Activated T-cell treated with anti-CD3 and anti-CD28 coated beads, Interleukin-2, amount 50 U/mL, for 24 hours (primary cell): ENCODE measurements at places on chromosomes 11 and 22.

- no peak for DNase-seq
These were observed 236.1 kb downstream of the MIAT start for GRCh38 chr22:26893173-26894110.

DNA sequence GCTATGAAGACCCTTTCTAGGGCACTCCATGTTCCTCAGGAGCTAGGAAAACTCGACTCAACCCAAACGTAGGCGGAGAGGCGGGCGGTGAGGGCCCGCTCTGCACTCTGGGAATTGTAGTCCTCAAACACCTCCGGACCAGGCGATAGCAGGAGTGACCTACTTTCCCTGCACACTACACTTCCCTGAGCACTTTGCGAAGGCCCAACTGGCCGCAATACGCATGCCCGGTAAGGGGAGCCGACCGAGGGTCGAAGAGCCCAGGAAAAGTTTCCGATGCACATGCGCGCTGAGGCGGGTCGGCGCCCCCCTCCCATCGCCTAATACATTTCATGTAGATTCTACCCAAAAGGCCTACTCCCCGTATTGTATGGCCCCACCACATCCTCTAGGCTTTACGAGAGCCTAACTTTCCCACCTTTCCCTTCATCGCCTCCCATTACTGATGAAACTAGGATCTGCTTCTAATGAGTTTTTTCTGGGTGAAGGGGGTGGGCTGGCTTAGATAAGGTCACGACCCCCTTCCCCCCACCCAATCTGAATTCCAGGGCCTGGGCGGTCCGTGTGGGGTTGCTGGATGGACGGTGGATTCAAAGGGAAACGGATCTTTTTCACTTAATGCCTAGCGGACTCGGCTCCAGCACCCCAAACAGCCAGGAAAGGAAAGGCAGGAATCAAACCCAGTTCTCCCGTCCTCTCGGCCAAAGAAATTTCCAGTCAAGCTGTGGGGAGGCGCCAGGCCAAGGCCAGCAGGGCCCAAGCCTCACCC is 2.1 kb downstream of the TOB2 start:
- DNase-seq: peak; percentile 88

DNA sequence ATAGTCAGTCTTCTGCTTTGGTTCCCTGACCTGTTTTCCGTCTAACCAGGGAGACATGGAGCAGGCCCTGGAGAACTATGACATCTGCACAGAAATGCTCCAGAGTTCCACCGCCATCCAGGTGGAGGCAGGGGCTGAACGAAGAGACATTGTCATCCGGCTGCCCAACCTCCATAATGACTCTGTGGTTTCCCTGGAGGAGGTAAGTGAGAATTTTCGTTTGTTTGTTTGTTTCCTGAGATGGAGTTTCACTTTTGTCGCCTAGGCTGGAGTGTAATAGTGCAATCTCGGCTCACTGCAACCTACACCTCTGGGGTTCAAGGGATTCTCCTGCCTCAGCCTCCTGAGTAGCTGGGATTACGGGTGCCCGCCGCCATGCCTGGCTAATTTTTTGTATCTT is 52.9 kb downstream of the CABIN1 start:
- no peak for DNase-seq

DNA sequence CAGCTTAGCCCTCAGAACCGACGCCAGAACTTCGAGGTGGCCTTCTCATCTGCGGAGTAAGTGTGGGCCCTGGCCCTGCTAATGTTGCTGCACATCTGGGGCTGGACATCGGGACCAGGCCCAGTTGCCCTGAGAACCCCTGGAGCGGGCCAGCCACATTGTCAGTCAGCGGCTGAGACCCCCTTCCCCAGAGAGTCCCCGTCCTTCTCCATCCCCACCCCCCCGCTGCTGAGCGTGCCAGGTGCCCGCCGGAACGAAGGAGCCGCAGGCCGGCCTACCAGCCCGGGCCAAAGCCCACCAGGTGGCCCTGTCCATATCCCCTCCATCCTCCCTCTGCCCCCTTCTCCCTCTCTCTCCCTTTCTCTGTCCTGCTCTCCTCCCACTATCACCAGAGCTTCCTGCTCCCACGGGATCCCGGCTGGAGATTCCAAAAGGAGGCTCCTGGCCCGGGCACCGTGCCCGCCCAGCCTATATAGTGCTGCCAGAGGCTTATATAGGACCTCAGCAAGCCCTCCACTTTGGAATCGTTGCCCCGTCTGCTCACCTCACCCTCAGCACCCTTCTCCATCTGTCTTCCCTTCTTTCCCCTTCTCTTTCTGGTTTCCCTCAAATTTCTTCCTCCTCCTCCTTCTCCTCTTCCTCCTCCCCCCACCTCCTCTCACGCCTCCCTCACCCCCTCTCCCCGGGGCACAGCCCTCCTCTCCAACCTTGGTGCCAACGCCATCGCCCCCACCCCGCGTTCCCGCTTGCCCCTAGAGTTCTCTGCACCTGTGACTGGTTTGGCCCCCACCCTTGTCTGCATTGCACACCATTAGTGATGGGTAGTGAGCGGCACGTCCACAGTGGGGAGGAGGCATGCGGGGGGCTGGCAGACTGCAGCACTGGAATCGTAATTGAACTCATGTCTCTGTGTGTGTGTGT is 7.3 kb downstream of the SELENOM start:
- DNase-seq: no peak

DNA sequence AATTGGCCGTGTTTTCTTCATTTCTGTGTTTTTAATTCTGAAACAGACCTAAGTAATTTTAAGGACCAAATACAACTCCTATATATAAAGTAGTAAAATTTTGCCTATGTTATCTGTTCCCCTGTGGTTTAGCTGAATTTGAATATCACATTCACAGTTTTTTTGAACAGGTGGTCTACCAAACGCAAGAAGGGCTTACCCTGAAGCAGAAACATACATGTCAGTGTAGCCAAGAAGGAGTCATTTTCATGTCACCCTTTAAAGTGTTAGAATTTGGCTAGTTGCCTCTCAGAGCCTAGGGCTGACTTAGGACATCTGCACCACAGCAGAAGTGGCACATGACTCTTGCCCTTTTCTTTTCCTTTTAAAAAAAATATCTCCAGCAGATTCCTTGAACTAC is 34.3 kb downstream of the MYBPC3 start:
- no peak for DNase-seq

DNA sequence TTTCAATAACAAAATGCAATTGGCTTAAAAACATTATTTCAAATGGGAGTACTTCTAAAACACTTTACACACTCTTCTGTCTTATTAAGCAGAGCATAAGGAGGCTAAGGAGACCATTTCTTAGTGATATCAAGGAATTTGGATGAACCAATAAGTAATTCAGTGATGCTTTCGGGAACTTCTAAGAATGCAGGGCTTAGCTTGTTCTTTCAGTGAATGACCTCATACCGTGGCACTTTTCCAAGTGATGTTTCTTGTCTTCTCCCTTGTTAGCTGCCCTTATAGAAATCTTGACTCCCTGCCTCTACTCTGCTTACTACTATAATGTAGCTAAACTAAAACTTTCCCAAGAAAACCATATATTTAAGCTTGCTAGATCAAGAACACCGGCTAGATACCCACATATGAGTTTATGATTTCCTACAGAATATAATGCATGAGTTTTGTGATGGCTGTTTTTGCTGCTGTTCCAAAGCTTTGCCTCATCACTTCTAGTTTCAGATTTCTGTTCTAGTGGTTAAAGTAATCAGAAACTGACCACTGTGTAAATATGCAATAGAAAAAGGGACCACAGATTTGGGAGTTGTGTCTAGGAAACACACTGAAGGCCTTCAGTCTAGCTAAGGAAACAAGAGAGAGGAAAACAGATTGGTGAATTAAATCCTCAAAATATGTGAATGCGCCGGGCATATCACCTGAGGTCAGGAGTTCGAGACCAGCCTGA is 37.5 kb upstream of the STK33 start:
- DNase-seq: no peak

DNA sequence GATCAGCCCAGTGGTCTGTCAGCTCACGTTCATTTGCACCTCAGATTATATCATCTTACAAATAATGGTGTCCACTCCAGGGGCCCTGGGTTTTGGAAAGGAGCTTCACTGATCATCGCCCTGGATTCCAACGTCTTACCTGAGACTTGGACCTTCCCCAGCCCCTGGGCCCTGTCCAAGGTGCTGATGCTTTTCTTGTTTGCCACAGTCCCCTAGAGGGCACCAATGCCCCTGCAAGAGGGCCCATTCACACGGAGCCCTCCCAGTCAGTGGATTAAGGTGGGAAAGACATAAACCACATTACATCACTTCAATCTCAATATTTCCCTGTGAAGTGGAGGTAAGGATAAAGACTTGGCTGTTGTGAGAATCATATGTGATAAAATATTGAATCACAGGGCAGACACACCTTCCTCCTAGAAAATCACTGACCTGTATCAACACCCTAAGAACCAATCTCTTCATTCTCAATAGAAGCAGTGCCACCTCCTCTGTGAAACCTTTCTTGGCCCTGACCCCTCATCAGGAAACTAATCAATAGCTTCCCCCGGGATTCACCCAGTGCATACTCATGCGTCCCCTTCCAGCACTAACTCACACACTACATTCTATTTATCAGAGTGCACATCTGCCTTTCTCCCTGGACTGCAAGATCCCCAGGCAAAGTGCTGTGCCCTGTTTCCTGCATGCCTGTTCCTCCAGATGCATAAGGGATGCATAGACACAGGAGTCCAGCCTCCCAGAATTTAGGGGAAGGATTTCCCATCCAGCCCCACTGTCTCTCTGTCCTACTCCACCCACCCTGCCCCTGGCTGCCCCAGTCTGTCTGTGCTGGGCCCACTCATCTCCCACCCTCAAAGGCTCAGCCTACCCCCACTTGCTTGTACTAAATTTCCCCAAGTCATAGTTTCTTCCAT is 167.0 kb downstream of the BUD13 start:
- DNase-seq: no peak

DNA sequence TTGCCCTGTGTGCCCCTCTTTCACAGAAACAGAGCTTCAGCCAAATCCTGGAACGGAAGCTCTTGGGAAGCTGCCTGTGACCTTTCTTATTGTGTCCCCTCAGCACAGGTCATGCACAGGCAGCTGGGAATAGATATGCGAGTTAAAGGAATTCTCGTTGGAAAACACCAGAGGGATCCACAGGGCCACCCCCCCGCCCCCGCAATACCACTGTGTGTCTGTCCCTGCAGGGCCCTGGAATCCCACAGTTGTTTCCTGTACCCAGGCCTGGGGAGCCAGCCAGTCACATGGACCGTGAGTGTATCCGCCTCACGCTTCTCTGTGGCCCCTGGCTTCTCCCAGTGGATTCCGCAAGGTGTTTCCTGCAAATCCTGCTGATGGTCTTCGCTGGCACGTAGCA is 29.0 kb downstream of the TIMP3 start:
- no peak for DNase-seq

GRCh38 chr11:79263001-79263400 is 177.8 kb downstream of the TENM4 start:
- no peak for DNase-seq

DNA sequence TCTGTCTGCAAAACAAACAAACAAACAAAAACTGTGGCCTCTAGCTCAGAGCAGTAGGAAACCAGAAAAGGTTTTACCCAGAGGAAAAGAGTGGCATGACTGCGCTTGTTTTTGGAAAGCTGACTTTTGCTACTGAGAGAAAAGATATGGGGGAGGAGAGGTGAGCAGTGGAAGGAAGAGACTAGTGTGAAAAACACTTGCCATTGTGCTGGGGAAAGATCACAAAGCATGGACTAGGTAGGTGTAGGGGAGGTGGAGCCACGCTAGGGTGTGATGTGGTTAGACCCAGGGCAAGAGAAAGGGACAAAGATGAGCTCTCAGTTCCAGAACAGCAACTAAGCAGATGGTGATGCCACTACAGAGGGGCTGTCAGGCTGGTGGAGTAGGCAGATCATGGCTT is 319.2 kb downstream of the LARGE1 start:
- no peak for DNase-seq

GRCh38 chr22:29269731-29270474 is 1.8 kb downstream of the EWSR1 start:
- DNase-seq: peak; percentile 34

GRCh38 chr22:26884921-26885320 is 227.5 kb downstream of the MIAT start:
- no peak for DNase-seq

DNA sequence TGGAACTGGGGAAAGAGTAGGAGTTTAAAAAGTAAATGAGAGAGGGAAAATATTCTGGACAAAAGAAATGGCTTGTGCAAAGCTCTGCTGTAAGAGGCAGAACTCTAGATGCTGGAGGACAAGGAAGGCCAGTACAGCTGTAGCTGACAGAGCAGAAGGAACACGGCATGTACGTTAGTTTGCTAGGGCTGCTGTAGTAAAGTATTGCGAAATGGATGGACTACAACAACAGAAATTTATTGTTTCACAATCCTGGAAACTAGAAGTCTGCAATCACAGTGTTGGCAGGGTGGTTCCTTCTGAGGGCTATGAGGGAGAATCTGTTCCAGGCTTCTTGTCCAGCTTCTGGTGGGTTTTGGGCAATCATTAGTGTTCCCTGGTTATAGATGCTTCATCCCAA is 454.4 kb downstream of the NTM start:
- no peak for DNase-seq

DNA sequence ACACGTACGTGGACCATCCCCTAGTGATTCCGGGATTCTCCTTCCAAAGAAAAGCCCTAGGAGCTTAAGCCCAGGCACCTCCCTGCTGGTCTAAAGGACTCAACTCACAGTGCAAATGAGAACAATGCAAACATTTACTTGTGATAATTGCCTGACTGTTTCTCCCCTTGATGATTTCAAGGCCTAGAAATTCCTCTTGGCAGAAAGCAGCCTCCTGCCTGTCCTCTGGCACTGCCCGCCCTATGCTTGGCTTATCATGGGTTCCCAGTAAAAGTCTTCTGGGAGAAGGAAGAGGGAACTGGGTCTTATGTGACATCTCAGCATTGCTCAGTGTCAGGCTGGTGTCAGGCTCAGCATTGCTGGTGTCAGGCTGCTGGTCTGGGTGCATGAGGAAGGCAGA is 351.8 kb downstream of the SHANK2 start:
- no peak for DNase-seq

DNA sequence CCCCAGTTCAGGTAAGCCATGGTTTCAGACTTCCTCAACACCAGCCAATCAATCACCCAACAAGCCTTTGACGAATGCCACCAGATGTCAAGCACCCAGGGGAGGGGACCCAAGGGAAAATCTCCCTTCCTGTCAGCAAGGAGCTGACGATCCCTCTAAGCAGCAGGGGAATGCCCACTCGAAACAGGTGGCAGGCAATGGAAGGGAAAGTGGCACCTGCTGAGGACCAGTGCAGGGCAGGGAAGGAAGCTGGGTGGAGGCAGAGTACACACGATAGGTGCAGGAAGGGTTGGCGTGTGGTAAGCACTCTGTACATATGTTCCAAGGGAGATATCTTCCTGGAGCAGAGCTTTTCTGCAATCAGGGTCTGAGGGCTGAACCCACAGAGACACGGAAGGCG is 11.7 kb upstream of the CREB3L1 start:
- no peak for DNase-seq

DNA sequence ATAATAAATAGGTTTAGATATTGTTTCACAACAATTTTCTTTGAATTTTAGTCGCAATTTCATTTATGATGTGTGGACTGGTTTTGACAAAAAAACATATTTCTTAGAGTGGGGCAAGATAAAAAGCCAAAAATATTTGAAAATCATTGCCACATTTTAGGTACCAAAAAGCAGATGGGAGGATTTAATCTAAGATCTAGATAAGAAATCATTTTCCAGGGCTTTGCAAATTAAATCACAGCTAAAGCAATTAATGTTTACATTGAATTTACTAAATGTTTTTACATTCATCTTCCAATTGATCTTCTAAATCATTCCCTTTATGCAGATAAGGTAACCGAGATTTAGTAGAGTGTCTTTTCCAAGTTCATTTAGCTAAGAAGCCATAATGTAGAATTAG is 1386.0 kb upstream of the TENM4 start:
- no peak for DNase-seq
